Vagina (tissue), 2 donors: ENCODE measurements at places on chromosomes 4 and X. TPM values are rescaled to one million over a fixed set of nuclear protein-coding genes. Genes with fewer than 3 reads are reported as not detected.

- DNase-seq = no peak
Observed at GRCh38 chrX:148902581-148902980, 402.2 kb downstream of the AFF2 start.

DNA sequence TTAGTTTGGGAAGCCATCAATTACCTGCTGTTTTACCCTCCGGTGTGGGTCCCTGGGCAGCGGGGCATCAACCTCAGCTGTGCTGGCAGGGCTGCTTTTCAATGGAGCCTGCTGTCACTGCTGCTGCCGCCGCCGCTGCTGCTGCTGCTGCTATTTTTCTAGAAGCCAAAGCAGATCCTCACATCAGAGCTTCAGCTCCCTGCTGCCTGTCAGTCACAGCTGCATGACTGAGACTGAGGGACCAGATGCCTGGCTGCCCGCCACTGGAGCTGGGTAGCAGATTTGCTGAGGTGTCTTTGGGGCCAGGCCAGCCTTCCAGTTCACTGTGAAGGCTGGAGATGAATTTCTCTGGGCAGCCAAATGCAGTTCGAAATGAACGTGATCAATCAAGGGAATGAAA is 200.3 kb upstream of the NHS start:
- DNase-seq = no peak

The CSAG1 gene
- not detected for total RNA-seq

The ALG13 gene
- total RNA-seq = 96.7 TPM

The TMPRSS11B gene
- 40.8 TPM for total RNA-seq

The CXorf49 gene
- not detected for total RNA-seq

DNA sequence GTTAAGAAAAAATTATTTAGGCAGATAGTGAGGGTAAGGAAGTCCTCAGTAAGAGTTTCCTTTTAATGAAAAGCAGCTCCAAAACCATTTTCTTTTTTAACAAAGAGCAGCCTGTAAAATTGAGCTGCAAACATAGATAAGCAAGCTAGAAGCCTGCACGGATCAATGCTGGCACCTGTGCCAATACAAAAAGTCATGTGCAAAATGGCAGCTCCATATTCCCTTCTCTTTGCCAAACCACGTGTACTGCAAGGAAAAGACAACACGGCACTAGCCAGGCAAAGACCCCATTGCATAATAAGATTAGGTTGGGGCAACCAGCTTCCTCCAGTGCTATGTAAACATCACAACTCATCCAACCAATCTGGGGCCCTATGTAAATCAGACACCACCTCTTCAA is 268.4 kb upstream of the INTU start:
- DNase-seq = no peak

The LIAS gene
- total RNA-seq = 10.1 TPM

- no peak for DNase-seq
Observed at GRCh38 chr4:119189638-119190037, 22.9 kb upstream of the USP53 start.

DNA sequence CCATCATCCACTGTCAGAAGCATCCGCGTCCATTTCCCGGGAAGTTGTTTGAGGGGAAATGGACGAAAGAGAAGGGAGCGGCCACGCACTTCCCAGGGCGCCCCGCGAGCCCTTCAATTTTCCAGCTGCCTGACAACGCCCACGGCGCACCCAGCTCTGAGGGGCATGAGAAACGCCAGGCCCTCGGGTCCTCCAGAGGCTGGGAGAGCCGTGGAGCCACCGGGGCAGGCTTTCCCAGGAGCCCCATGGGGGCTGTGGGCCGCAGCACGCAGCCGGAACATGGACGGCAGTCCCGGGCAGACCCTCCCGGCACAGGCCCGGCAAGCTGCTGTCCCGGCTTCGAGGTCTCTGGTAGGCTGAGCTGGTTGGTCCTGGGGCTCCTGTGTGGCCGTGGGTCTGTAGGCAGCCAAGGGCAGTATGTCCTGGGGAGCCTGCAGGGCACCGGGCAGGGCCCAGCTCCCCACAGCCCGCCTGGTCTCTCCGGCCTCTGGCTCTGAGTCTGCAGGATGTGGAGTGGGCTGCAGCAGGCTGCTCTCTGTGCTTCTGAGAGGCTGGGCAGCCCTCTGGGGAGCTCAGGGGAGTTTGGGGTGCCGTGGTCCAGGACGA is 115.2 kb downstream of the FAM53A start:
- DNase-seq = no peak

GRCh38 chr4:106048250-106048971 is 153.1 kb downstream of the NPNT start:
- no peak for DNase-seq

GRCh38 chr4:7938266-7938608 is 1.4 kb downstream of the AFAP1 start:
- DNase-seq = no peak

The AGA gene
- 26.3 TPM for total RNA-seq

DNA sequence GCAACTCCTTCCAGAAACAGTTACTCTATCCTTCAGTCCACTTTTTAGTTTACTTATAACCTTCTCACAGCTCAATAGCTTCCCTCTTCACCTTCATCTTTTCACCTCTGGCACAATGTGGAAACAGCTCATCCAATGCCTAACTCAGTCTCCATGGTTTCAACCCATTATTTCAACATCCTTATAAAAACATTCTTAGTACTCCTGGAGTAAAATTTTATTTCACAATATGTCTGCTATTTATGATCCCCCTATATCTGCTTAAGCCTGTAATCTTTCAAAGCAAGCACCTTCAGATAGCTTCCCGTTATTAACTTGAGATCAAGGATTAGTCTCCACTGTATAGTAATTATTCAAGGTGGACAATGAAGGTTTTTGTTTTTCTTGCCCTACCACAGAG is 156.3 kb downstream of the GASK1B start:
- DNase-seq = no peak

GRCh38 chr4:60655356-60655755 is 544.8 kb upstream of the ADGRL3 start:
- DNase-seq = no peak

GRCh38 chr4:155066871-155067270 is 141.6 kb upstream of the NPY2R start:
- no peak for DNase-seq

- DNase-seq = no peak
Observed at GRCh38 chrX:34562006-34562405, 95.1 kb downstream of the TMEM47 start.

DNA sequence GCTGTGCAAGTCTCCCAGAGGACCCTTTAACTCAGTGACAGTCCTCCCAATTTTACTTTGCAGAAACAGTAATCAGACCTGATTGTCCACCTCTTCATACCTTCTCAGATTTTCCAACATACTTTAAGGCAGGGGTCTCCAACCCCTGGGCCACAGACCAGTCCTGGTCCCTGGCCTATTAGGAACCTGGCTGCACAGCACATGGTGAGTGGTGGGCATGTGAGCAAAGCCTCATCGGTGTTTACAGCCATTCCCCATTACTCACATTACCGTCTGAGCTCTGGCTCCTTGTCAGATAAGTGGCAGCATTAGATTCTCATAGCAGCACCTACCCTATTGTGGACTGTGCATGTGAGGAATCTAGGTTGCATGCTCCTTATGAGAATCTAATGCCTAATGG is 74.3 kb downstream of the TECRL start:
- no peak for DNase-seq

The SPINK2 gene
- 4.4 TPM for total RNA-seq

DNA sequence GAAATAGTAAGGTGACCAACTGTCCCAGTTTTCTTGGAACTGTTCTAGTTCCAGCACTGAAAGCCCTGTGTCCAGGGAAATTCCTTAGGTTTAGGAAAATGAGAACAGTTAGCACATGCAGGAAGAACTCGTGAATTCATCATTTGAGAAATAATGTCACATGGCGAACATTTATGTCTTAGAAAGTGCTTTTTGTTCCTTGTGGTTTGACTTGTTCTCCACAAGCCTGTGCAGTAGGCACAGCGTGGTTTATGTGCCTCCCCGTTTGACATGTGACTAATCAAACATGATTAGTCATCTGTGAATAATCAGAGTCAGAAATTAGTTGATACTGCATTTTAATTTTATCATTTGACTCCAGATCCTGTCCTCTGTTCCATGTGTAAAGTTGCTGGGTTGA is 556.0 kb upstream of the CPEB2 start:
- DNase-seq = no peak

The FAM120C gene
- total RNA-seq = 13.5 TPM

DNA sequence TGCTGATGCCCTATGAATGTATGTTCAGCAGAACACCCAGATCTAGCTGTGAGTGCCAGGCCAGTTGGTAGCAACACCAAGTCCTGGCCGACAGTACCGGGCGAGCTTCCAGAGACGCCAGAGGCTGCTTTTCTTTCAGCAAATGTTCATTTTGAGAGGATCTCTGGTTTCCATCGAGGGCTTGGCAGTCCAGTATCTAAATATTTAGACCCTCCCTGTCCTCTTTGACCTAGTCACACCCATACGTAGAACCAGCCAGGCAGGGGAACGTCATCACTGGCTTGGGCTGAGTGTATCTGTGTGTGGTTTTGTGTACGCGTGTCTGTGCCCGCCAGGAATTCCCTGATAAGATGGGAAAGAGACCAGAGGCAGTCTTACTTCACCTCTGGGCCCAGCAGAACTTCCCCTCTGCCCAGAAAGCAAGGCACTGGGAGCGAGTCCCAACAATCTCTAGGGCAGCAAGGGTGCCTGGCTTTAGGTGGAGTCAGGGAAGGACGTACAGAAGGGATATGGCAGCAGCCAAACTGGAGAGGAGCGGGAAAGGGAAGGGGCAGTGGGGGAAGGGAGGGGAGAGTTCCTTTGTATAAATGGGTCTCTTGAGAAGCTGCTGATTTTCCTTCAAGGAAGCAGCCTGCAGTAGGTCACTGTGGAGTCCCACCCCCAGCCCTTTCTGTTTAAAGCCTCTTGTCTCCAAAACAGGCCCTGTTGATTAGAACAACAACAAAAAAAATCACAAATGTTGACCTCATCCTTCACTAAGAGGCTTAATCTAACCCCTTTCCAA is 15.0 kb upstream of the ELF4 start:
- DNase-seq = no peak

- no peak for DNase-seq
Observed at GRCh38 chr4:3226944-3227343, 22.0 kb upstream of the MSANTD1 start.

- DNase-seq = no peak
Observed at GRCh38 chr4:83191026-83191425, 76.5 kb upstream of the PLAC8 start.

DNA sequence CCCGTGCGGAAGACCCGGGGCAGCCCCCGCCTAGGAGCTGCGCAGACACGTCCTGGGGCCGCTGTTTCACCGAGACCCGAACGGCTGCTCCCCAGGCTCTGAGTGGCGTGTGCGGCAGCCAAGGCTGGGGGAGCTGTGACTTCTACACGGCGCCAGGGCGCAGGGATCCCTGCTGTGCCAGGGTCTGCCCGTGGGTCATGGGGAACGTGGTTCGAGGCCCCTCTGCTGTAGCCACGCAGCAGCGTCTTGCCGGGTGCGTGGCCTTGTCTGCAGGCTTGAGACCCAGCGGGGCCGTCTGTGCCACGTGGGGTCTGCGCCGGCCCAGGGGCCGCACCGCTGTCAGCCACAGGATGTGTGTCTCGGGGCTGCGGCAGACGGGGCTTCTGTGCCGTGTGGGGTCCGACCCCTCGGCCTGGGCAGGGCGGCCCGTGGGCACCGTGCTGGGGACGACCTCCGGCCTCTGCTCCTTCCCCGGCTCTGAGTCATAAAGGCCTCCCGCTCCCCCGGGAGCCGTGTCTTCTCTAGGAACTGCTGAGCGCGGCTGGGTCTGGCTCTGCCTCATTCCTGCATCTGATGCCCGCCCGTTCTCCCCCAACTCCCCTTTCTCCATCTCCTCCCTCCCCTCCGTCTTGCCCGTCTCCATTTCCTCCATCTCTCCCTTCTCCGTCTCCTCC is 12.7 kb upstream of the GTPBP6 start:
- no peak for DNase-seq

The F8A2 gene
- not detected for total RNA-seq

GRCh38 chr4:186557486-186557885 is 2.1 kb upstream of the MTNR1A start:
- no peak for DNase-seq

The BMX gene
- total RNA-seq = 2.0 TPM

The FGF13 gene
- total RNA-seq = 3.2 TPM

DNA sequence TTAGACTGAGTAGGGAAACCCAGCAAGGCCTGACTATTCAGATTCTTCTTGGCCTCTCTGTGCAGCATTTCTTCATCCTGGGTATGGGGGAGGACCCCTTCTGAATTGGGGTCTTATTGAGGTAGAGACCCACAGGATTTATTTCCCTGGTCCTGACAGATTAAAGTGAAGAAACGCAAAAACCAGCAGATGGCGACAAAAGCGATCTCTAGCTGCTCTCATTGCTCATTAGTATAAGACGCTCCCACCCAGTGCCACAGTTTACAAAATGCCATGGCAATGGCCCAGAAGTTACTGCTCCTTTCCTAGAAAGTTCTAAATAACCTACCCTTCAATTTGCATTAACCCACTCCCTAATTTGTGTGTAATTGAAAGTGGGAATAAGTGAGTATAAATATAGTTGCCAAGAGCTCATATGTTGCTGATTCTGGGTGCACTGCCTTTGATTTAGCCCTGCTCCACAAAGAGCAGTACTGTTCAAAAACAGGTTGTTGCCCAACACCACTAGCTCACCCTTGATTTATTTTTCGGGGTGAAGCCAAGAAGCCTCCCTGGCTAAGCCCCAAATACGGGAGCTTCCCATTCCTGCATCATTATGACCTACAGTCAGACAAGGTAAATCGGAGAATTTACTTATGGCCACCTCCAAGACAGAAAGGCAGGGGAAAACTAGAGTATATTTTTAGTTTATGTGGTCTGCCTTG is 3.7 kb upstream of the BEX4 start:
- no peak for DNase-seq

GRCh38 chr4:28682847-28683246 is 1822.2 kb downstream of the STIM2 start:
- DNase-seq = no peak

GRCh38 chrX:109871121-109871888 is 131.6 kb upstream of the TMEM164 start:
- DNase-seq = no peak

The ERVMER34-1 gene
- total RNA-seq = 2.7 TPM

DNA sequence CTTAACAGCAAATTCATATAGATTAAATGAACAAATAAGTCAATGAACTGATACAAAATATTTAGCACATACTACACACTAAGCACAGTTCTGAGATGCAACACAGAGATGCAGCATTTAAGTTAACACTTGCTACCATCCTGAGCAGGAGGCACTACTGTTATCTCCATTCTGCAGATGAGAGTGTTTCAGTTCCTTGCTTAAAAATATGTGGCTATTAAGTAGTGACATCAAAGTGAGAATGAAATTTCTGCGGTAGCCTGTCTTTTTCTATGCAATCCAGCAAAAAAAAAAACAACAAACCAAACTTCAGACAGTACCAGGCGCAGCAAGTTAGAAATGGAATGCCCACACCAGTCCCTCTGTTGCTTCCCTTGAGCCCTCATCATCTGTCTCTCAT is 90.8 kb downstream of the SHISA3 start:
- DNase-seq = no peak

The GPRASP2 gene
- 10.8 TPM for total RNA-seq

DNA sequence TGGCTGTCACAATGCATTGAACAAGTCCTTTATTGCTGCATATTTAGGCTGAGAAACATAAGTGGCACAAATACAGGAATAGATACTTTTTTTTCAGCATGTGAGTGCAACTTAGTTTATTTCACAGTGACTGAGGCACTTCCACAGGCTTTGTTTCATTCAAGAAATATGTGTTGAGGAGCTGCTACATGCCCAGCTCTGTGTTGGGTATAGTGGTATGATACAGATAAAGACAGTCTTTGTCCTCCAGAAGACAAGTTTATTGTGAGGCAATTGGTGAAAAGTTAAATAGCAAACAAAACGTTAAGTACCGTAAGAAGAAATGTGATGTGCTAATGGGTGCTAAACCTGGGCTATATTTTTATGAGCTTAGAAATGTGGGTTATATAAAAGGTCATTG is 186.4 kb downstream of the SPRY1 start:
- DNase-seq = no peak

The SPCS3 gene
- total RNA-seq = 60.2 TPM

GRCh38 chr4:31169846-31170245 is 449.7 kb downstream of the PCDH7 start:
- DNase-seq = no peak
